ENCODE measurements at places on chromosomes 6 and 20. TPM values are rescaled to one million over a fixed set of nuclear protein-coding genes. Genes with fewer than 3 reads are reported as not detected.

The HNF4A gene
- 332 TPM for total RNA-seq

The TAF11 gene
- total RNA-seq: 23.2 TPM

The PXMP4 gene
- total RNA-seq: 18.6 TPM

The GPSM3 gene
- 6.6 TPM for total RNA-seq

The OR12D3 gene
- total RNA-seq: not detected

The RIMS1 gene
- not detected for total RNA-seq

The RAD21L1 gene
- total RNA-seq: not detected

The TFAP2B gene
- 0.66 TPM for total RNA-seq

The CCDC167 gene
- 5.4 TPM for total RNA-seq

The LINC00237 gene
- not detected for total RNA-seq

The ZNF311 gene
- 1.8 TPM for total RNA-seq

The GLP1R gene
- total RNA-seq: 0.14 TPM

The C20orf204 gene
- total RNA-seq: 1.0 TPM

The CFAP61 gene
- total RNA-seq: not detected

The PKIB gene
- 122 TPM for total RNA-seq

The ENPP4 gene
- total RNA-seq: 18.5 TPM

The SLC24A3 gene
- 4.3 TPM for total RNA-seq

The BMP6 gene
- total RNA-seq: 0.98 TPM

The SIRPB1 gene
- total RNA-seq: 8.3 TPM

The TREM2 gene
- 1.3 TPM for total RNA-seq

The BPIFA1 gene
- not detected for total RNA-seq

The OR2H1 gene
- total RNA-seq: not detected

The SNX3 gene
- total RNA-seq: 139 TPM

The NEURL2 gene
- 8.5 TPM for total RNA-seq

The CST2 gene
- total RNA-seq: not detected

The KCNQ2 gene
- 1.4 TPM for total RNA-seq

The TOX2 gene
- 6.1 TPM for total RNA-seq

The TEAD3 gene
- total RNA-seq: 28.8 TPM

The INSM1 gene
- total RNA-seq: 6.3 TPM

The WFDC2 gene
- total RNA-seq: 183 TPM

The DUSP15 gene
- not detected for total RNA-seq

The SPATA25 gene
- 6.0 TPM for total RNA-seq

The NDRG3 gene
- total RNA-seq: 26.1 TPM

The C6orf15 gene
- not detected for total RNA-seq

The PLG gene
- not detected for total RNA-seq

The PGC gene
- total RNA-seq: not detected

The HLA-DQB2 gene
- not detected for total RNA-seq
